Inflammatory macrophage treated with lipopolysaccharide for 4 hours (primary cell): ENCODE measurements at places on chromosomes 6 and 20.

GRCh38 chr20:63618291-63618980 is 8.5 kb downstream of the GMEB2 start:
- DNase-seq = no peak

DNA sequence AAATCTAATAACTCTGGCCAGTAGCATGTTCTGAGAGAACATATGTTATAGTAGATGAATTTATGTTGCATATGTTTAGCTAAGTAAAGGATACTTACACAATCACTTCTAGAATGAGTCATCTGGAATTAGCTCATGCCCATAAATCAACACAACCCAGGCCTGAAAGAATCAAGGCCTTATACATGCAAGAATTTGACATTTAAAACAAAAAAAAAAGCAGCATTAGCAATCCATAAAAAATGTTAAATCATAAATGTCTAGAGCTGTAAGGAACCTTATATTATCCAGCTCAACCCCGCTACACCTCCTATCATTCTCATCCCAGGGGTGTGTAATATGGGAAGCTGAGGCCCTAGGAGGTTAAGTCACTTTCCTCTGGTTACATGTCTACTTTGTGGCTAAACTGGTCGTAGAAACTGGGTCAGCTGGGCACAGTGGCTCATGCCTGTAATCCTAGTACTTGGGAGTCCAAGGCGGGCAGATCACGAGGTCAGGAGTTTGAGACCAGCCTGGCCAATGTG is 105.2 kb upstream of the CARMIL1 start:
- peak; percentile 90 for DNase-seq

- DNase-seq = no peak
Observed at GRCh38 chr6:163630991-163631390, 216.5 kb downstream of the QKI start.

DNA sequence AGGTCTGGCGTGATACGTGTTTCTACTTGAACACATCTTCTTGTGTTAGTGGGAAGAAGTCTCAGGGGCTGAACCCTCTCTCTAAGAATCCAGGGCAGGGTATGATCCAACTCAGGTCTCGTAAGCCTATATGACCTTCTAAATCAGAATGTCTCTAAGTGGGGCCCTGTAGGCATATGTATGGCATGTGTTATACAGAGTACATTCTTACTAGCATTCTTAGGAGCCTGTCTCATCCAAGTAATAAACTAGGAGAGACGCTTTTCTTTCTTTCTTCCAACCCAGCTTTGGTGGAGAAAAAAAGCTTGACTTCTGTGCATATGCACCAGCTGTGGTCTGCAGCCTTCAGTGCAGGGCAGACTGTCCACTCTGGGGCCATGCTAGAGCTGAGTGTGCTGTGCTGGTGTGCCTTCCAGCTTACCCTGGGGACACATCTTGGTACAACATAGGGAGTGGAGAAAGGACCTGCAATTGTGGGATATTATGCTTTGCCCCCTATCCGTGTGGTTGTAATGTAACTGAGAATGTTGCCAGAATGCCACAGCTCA is 47.3 kb downstream of the L3MBTL3 start:
- no peak for DNase-seq

DNA sequence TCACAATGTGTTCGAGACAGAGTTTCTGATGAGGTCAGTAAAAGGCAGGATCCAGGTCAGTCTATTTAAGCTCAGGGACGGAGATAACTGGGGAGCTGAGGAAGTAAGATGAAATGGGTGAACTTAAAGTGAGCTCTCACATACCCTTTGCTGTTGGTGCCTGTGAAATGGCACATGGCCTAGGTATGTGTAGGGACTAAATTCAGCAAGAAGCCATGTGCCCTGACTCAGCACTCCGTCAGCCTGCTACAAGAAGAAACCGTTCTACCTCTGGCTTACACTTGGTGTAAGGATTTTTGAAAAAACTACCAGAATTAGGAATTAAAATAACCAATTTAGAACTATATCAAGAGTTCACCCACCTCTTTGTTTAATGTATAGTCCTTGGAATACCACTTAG is 41.1 kb upstream of the TRDN start:
- DNase-seq = no peak
